ENCODE measurements at places on chromosomes 12 and 14.

- DNase-seq: no peak
These were observed 465.4 kb downstream of the RMST start for GRCh38 chr12:97927977-97928376.

GRCh38 chr14:101973356-101973755, 9.0 kb downstream of the DYNC1H1 start:
- peak; percentile 42 for DNase-seq

GRCh38 chr12:7373226-7373625, 69.4 kb downstream of the ACSM4 start:
- DNase-seq: no peak

- no peak for DNase-seq
These were observed 768.5 kb downstream of the MED13L start for GRCh38 chr12:115508990-115509389.

GRCh38 chr14:92310776-92311375, 12.1 kb upstream of the SLC24A4 start:
- no peak for DNase-seq

GRCh38 chr12:128801879-128802391, 21.8 kb downstream of the SLC15A4 start:
- DNase-seq: peak; percentile 58

DNA sequence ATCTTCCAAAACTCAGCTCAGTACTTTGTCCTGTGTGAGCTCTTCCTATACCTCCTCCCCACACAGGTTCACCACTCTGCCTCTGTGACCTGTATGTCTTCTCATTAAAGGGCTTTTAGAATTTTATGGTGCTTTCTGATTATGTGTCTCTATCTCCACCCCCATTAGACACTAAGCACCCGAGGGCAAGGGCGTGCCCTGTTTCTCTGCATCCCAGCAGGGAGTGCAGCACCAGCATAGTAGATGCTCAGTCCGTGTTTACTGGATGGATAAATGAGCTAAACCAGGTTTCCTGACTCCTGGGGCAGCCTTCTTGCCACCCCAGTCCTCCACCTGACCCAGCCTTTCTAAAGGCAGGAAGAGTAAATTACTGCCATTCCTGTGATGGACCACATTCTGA, 333.8 kb downstream of the CACNA1C start:
- no peak for DNase-seq
